ENCODE measurements at places on chromosomes 2 and 18.

DNA sequence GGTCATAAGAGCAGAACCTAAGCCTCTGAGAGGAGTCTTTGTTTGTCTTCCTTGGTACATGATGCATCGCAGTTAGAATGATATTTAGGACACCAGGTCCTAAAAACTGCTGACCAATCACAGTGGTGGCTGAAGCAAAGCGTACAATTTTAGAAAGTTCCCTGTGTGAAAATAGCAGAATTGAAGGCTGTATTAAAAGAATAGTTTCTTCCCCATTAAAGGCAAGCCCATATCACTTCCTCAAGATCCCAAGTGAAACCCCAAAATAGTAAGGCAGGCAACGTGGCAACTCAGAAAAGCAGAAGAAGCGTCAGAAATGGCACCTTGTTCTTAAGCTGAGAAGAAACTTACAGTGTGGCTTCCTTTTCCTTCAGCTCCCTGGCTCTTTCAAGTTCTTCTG lies 154.8 kb upstream of the PGAP1 start:
- no peak for DNase-seq

- DNase-seq = no peak
Measured at GRCh38 chr2:179106342-179106675, 56.4 kb upstream of the CCDC141 start.

DNA sequence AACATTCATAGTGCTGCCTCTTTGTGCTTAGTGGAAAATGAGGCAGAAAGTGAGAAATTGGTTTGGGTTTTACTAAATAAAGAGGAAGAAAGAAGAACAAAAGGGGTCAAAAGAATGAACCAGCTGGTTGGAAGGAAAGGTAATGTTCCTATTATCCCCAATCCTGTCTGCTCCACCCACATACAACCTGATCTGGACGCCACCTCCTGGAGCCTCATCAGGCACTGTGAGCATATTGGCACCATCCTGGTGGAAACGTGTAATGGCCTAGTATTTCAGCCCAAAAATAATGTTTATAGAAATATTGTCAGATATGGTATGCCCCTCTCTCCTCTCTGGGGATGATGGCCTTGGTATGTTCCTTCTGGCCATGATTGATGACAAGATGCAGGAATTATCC lies 35.6 kb upstream of the ASNSD1 start:
- DNase-seq = no peak

DNA sequence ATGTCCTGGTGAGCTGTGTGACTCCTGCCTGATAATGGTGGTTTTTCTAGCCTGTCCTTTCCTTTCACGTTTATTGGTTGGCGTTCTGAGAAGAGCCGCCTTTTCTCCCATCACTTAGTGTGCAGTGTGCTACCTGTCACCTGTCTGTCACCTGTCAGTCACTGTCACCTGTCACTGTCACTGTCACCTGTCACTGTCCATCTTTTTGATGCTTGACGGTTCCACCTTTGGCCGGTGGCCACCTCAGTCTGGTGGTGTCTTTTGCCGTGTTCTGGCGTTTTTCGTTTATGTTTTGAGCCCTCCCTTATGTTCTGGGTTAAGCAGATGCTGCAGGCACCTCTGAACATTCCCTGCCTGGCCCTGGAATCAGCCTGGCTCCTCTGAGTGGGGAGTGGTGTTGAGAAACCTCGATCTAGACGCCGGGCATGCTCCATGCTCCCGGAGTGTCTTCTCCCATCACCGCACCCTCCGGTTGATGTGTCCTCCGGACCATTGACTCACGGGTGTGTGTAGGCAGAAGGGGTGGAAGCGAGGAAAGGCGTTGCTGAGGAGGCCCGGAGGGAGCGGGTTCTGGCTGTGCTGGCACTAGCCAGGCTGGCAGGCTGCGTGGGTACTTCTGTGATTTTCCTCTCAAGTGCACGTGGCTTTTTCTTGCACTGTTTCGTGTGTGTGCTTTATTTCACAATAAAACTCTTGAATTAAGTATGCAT lies 20.7 kb downstream of the DTYMK start:
- no peak for DNase-seq

GRCh38 chr2:46643493-46643892 lies 164.1 kb downstream of the TMEM247 start:
- no peak for DNase-seq

DNA sequence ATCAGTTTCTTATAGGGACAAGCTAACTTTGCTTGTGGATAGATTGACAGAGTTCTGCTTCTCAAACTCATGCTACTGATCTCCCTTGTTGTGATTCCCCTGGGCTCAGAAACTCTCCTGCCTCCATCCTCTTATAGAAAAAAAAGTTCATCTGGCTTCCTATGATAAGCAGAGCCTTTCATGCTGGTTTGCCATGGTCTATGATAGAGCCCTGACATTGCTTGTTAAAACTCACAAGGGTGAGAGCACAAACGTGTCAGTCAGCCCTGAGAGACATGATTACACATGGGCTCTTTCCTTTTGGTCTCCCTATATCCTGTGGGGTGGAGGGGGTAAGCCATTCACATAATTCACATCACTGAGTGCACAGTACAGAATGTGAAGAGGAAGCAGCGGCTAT lies 121.8 kb downstream of the TDRD15 start:
- DNase-seq = no peak

- peak; percentile 59 for DNase-seq
Measured at GRCh38 chr2:234771980-234772732, 179.7 kb upstream of the SH3BP4 start.

- peak; percentile 50 for DNase-seq
Measured at GRCh38 chr2:21396252-21396651, 272.5 kb downstream of the TDRD15 start.

DNA sequence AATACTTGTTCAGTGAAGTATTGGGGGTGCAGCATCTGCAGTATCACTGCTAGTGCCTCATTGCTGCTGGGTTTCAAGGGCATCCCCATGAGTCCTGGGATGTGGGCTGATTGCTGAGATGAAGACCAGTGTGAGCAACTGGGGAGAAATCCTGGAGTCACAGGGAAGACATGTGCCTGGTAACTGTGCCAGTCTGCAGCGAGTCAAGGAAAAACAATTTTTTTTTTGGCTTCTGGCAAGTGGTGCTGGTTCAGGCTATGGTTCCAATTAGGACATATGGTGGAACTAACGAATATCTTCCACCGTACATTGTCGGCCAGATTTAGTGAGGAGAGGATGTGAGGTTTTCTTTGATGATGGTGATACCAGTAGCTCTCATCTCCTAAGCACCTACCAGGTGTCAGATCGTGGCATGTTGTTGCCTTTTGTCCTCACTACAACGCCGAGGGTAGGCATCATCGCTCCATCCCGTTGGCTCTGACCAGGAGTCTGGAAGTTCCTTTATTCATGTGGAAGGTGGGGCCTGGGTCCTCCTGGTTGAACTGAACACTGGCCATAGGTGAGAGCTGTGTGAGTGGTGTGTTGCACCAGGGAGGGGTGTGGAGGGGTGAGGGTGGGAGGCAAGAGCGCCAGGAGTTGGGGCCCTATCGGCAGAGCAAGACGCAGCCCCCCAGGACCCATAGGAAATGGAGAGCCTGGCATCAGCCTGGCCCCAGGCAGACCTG lies 118.0 kb upstream of the HS6ST1 start:
- no peak for DNase-seq

DNA sequence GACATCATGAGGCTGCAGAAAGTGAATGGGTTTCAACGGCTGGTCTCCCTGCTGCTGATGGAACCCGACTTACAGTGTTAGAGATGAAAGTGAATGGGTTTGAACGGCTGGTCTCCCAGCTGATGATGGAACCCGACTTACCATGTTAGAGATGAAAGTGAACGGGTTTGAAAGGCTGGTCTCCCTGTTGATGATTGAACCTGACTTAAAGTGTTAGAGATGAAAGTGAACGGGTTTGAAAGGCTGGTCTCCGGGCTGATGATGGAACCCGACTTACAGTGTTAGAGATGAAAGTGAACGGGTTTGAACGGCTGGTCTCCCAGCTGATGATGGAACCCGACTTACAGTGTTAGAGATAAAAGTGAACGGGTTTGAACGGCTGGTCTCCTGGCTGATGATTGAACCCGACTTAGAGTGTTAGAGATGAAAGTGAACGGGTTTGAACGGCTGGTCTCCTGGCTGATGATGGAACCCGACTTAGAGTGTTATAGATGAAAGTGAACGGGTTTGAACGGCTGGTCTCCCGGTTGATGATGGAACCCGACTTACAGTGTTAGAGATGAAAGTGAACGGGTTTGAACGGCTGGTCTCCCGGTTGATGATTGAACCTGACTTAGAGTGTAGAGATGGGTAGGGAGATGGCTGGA lies 76.1 kb upstream of the ALKAL2 start:
- DNase-seq = no peak

DNA sequence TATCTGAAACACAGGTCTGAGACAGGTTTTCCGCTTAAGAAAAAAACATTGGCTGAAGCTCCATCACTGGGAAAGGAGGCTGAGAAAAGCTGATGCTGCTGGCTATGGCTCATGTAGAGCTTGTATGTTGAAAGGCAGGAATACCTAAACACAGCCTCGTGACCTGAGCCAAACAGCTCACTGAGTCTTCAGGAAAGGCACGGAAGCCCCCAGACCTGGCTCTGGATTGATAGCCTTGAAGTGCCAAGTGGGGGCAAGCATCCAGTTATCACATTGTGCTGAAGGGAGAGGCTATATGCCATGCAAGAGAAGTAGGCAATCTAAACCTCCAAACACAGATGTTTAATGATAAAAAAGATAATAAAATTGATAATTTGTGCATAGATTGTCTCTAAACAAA lies 21.9 kb downstream of the CYTIP start:
- DNase-seq = no peak

- no peak for DNase-seq
Measured at GRCh38 chr18:37449618-37450017, 116.0 kb downstream of the CELF4 start.

DNA sequence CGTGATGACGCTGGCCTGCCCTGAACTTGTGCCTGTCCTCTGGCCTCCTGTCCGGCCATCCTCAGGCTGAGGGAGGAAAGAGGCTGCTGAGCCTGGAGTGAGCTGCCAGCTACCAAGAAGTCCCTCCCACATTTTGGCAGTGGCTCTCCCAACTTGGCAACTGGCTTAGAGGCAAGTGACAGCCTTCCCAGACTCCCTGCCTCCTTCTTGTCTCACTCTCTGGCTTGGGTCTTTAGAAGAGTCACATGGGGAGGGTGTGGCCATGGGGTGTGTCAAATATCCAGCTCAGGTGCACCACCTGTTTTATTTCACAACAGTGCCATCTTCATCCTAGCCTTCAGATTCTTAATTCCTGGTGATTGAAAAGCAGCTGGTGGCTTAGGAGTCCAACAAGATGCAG lies 222.9 kb downstream of the PRKCE start:
- no peak for DNase-seq

DNA sequence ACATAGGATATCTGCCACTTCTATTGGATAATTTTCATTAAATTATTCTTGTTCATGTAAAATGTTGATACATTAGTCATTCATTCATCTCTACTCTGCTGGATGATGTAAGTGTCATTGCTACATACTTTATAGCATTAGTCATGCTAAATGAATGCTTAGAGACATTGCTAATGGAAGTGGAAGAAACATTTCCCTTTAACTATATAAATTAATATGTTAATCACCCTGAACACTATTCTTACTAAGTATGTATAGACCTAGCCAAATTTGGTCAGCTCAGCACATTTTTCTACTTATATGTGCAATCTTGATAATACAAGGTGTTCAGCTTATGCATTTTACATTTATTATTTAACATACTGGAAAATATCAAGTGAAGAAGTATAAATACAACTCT lies 160.2 kb downstream of the DPP4 start:
- DNase-seq = no peak

- DNase-seq = no peak
Measured at GRCh38 chr2:224241001-224241400, 160.9 kb downstream of the FAM124B start.

DNA sequence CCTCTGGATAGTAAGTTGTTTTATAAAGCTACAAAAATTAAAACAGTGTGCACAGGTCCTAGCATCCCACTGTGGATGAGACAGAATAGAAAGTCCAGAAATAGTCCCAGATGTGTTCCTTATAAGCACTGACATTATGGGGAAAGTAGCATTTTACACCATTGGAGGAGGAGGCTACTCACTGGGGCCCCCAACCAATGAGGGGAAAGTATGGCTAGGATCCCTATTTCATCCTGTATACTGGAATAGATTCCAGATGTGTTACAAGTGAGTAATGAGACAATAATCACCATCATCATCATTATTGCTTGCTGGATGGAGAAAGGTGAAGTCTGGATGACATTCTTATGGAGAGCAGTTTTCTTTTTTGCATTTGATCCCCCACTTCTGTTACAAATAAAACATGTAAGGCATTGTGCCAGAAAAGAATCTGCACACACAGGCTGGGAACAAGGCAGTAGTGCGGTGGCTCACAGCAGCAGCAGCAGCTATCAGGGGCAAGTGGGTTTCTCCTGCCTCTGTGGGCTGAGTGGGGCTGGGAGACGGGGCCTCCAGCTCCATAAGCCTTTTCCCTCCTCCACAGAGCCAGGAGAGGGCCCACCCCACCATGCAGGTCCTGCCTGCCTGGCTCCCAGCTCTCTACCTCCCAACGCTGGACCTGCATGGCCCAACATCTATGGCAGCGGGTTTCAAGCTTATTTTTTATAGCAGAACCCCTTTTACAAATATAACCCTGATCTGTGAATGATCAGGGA lies 5.0 kb downstream of the ARID5A start:
- no peak for DNase-seq

GRCh38 chr2:5502385-5502784 lies 189.8 kb upstream of the SOX11 start:
- DNase-seq = no peak

GRCh38 chr2:176081376-176081836 lies 2.4 kb downstream of the EVX2 start:
- no peak for DNase-seq

DNA sequence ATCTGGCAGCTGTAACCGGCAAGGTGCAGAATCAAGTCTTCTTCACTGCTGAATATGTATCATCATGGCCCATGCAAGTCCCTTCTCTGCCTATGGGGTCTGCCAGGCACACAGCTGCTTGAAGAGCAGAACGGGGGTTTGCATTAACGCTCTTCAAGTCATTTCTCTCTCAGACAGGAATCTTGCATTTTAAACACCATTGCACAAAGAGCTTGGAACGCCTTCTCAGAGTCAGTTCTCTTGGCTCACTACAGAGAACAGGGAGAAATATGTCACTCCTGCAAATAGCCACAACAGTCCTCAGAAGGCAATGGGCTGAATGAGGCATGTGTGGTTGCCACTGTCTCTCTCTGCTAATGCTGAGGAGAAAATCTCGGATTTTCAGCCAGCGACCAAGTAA lies 2173.5 kb upstream of the PIK3C3 start:
- no peak for DNase-seq

DNA sequence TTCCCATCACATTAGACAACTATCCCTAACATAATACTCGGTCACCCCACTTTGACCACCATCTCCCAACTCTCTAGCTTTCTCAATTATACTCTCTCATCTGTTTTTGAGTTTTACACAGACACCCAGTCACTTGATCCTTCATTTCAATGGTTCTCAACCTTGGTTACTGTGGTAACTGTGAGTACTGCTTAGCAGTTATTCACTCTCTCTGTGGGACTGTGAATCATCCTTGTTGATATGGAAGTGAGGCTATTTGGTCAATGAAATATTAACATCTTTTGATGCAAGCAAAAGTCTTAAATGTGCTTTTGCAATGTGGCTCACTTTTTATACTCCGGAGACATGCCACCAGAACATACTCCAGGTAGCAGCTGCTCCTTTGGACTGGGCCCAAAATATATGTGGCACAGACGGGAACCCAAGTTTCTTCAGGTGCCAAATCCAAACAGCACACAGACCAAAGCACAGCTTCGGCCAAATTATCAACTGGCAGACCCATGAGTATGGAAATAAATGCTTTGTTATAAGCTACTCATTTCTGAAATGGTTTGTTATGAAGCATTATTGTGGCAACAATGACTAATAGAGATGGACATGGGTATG lies 75.0 kb upstream of the SLC25A52 start:
- DNase-seq = no peak

Data from NCI-H345 (cell line).